Mucosa of gallbladder (tissue), 1 donor: ENCODE measurements at places on chromosomes 1 and 21. TPM values are rescaled to one million over a fixed set of nuclear protein-coding genes. Genes with fewer than 3 reads are reported as not detected.

GRCh38 chr1:32539584-32540571 lies 651 bp downstream of the ZBTB8A start:
- DNase-seq = peak; percentile 12

DNA sequence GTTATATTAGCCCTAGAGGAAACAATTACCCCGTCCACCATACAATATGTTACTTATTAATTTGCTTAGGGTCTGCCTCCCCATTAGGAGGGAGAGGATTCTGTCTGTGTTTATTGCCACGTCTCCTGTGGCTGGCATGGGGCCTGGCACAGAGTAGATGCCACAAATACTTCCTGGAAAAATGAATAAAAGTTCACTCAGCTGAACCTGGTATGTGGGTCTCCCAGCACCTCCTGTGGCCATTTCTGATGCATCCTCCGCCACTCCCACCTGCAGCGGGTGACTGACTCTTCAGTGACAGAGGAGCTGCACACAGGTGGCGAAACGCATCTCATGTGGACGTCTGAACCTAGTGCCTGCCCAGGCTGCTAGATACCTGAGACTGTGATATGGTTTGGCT lies 112.7 kb downstream of the CLIC6 start:
- DNase-seq = no peak

- no peak for DNase-seq
These were observed 277.2 kb upstream of the GJB5 start for GRCh38 chr1:34477632-34478141.

- DNase-seq = no peak
These were observed 300.9 kb downstream of the ASTN1 start for GRCh38 chr1:176863613-176864012.

- DNase-seq = no peak
These were observed 44.2 kb downstream of the TBX19 start for GRCh38 chr1:168324745-168325425.

GRCh38 chr1:248613742-248614141 lies 16.2 kb upstream of the OR2T10 start:
- DNase-seq = no peak

GRCh38 chr1:2594641-2595131 lies 8.1 kb downstream of the PRXL2B start:
- no peak for DNase-seq

The ADORA3 gene
- total RNA-seq = 15.8 TPM

The NCF2 gene
- total RNA-seq = 9.6 TPM
